Stimulated activated CD4-positive, alpha-beta T cell treated with anti-CD3 and anti-CD28 coated beads, Interleukin-15, amount 100 ng/mL, for 48 hours (primary cell): ENCODE measurements at places on chromosomes 4 and X.

DNA sequence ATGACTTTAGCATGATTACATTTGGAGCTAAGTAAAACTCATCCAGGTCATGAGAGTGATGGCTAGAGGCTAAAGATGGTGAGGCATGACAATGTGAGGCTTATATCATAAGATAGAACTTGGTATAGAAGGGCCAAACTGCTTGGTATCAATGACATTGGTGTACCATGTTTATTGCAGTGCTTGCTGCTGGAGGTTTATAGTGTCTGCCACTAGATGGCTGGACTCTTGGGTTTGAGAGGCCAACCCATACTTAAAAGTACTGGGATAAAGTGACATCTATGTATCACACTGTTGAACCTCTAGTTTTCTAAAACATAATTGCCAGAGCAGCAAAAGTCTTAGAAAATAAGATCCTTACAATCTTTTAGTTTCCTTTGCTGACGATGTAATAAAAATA, 83.0 kb upstream of the TACR3 start:
- no peak for DNase-seq

GRCh38 chr4:110033355-110034025, 120.8 kb downstream of the EGF start:
- no peak for DNase-seq

DNA sequence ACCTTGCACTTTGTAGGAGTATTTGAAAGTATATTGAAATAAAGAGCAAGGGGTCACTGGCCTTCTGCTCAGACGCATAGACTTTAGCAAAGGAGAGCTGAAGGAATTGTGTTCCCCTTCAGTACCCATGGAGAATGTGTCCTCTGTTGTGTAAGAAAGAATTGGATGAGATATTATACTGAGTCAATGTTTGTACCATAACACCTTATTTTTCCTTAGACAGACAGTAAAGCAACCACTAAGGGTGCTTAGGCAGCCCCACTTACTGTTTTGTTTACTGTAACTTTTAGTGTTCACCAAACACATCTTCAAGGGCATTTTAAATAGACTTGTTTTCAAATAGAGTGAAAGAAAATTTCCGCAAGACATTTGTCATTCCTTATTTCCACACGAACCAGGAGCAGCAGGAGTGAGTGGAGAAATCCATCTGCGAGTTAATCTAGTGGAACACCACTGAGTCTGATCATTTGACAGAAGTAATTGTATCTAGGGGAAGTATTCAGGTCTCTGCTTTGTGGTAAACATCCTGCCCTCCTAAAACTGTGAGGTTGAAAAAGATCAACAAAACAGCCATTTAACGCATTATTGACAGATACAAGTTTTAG, 89.5 kb downstream of the SLIT2 start:
- DNase-seq, result no peak

GRCh38 chr4:38560768-38561558, 103.0 kb upstream of the KLF3 start:
- DNase-seq, result peak; percentile 21

- no peak for DNase-seq
Measured at GRCh38 chr4:166169111-166169510, 296.1 kb downstream of the TLL1 start.

DNA sequence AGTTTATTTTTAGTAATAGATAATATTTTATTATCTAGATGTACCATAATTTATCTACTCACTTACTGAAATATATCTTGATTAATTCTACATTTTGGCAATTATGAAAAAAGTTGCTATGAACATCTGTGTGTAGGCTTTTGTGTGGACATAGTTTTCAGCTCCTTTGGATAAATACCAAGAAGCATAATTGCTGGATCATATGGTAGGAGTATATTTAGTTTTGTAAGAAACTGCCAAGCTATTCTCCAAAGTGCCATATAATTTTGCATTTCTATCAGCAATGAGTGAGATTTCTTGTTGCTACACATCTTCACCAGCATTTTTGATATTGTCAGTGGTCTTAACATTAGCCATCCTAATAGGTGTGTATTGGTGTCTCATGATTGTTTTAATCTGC, 882.6 kb upstream of the GRIA3 start:
- DNase-seq, result no peak

GRCh38 chrX:1378306-1378759, 13.6 kb downstream of the SLC25A6 start:
- no peak for DNase-seq

- DNase-seq, result no peak
Measured at GRCh38 chr4:680928-681645, 6.7 kb downstream of the MYL5 start.

GRCh38 chr4:41569961-41570360, 32.0 kb downstream of the LIMCH1 start:
- DNase-seq, result no peak

- DNase-seq, result peak; percentile 4
Measured at GRCh38 chr4:121199742-121200561, 35.8 kb upstream of the TNIP3 start.

DNA sequence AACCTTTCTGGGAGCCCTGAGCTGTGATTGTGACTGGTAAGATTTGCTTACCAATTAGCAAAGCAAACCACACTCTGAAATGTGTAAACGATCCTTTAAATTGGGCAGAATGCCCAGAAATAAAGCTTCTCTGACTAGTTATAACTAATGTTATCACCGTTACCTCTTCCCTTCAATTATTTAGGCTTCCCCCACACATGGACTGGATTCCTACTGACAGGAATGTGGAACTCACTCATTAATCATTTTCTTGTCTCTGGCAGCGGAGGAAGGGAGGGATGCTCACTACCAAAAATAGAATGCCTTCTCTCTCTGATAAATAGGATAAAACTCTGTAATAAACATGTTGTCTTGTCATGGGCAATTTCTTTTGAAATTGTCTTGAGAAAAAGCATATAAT, 25.3 kb upstream of the NWD2 start:
- DNase-seq, result no peak

DNA sequence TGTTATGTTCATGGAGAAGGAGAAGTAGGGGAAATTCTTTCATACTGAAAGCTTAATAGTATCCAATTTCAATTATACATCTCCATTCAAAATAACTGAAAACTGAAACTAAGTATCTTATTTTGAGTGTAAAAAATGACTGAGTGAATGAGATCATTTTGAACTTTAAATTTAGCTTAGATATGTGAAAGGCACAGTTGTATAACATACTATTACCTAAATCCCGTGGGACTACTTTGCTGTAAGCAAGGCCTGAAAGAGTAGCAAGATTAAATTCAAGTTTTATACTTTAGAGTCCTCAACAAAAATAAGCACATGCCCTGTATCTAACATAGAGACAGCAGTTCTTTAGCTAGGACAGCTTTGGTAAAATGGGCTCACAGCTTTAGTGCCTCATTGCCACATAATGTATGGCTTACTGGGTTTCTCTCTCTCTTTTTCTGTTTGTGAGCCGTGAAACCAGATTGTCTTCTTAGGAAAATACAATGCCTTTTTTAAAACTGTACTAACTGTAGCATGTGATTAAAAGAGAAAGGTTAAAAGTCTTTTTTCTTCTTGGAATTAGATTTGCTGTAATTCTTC, 43.2 kb downstream of the GSTCD start:
- DNase-seq, result no peak

- no peak for DNase-seq
Measured at GRCh38 chr4:70874268-70875156, 27.7 kb upstream of the MOB1B start.

DNA sequence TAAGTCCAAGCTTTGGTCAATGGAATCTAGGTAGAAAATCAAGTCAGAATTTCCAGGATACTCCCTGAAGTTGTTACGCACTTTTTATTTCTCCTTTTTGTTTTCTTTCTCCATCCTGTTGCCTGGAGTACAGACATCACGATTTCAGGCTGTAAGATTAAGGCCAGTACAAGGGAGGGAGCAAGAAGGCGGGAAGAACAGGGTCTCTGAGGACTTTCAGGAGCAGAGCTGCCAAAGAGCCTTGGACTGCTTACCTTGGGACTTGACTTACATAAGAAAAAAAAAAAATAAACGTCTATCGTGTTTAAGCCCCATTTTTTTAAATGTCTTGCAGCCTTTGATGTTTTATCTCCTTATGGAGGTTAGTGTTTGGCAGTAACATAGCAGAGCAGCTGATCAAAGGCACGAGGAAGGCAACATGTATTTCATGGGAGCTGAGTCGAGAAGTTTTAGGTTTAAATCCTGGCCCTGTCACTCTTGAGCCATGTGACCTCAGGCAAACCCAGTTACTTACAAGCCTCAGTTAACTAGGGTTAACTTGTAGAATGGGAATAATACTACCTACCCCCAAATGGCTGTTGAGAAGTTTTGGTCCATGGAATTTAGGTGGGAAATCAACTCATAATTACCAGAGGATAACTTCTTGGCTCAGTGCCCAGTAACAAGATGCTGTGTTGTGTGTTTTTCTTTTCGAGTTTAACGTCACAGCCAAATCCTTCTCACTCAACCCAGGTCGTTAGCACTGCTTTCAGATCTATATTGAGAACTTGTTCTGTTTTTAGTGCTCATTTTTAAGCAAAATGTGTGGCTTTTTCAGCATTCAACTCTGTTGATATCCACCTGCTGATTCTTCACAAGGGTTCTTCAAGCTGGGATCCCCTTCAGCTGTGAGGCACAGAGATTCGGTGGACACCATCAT, 106.8 kb downstream of the CLNK start:
- DNase-seq, result no peak

- DNase-seq, result no peak
Measured at GRCh38 chr4:89929425-89930159, 34.9 kb downstream of the MMRN1 start.

- DNase-seq, result no peak
Measured at GRCh38 chr4:73964862-73965611, 16.8 kb downstream of the PF4 start.

DNA sequence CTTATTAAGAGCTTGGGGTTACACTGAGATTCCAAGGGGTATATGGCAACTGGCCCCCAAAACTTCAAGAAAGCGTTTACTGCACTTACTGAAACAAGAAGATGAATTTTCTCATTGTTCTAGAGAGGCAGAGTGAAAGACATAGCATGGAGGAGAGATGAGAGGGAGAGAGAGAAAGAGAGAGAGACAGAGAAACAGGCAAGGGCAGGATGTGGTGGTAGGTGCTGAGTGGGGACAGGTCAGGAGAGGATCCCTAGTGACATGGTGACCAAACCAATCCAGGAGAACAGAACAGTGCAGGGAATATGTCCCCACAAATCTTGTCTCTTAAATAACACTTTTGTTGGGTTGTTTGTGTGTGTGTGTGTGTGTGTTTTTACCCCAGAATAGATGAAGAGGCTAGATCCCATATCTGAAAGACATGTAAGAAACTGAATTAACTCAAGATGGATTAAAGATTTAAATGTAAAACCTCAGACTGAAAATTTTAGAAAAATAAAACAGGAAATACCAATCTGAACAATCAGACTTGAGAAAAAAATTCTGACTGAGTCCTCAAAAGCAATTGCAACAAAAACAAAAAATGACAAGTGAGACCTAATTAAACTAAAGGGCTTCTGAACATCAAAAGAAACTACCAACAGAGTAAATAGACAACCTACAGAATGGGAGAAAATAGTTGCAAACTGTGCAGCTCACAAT, 202.2 kb downstream of the QDPR start:
- DNase-seq, result no peak

DNA sequence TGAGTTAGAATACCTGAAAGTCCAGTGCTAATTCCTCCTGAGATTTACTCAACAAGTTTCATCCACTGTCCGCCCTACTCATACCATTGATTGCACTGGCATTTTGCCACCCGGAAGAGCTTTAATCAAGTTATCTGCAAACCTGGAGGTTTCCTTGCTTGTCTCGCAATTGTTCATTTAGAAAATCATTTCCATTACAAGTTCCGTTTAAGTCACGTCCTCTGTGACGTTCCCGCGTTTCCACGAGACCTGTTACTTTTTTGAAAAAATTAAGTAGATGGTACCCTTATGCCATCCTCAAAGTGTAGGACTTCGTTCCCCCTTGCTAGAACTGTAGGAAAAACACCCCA, 761 bp upstream of the FRYL start:
- peak; percentile 30 for DNase-seq

GRCh38 chrX:132216283-132216682, 3.0 kb downstream of the RAP2C start:
- no peak for DNase-seq

DNA sequence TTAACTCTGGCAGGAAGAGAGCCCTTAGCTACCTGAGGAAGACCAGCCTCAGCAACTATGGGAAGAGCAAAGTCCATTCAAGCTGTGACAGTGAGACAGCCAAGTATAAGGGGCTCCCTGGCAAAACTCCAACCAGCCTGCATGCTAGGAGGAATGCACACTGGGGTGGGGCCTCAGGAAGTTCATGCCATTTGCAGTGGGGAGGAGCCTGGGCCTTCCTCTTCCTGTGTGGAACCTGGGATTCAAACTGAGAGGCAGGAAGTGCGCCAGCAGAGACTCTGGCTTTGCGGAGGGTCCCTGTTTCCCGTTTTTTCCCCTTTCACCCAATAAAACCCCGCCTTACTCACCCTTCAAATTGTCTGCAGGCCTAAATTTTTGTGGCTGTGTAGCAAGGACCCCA, 33.0 kb downstream of the TFDP3 start:
- DNase-seq, result no peak

GRCh38 chr4:172813359-172813923, 355.2 kb upstream of the GALNT7 start:
- DNase-seq, result no peak

- no peak for DNase-seq
Measured at GRCh38 chr4:23631255-23631950, 258.4 kb downstream of the PPARGC1A start.

DNA sequence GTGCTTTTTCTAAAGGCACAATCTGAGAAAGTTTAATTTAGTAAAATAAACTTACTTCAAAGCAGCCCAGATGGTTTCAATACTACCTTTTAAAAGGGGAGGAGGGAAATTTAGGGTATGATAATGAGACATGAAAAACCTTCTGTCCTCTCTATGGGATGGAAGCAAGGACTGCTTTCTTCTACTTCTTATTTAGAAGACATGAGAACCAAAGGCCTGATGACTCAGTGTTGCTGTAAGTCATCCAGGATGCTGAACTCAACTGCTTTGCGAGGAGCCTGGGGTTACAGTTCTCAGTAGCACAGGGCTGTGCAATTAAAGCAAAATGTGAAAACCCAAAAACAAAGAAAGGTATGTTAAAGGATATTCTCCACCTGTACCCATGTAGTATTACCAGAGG, 140.8 kb upstream of the EDNRA start:
- no peak for DNase-seq

DNA sequence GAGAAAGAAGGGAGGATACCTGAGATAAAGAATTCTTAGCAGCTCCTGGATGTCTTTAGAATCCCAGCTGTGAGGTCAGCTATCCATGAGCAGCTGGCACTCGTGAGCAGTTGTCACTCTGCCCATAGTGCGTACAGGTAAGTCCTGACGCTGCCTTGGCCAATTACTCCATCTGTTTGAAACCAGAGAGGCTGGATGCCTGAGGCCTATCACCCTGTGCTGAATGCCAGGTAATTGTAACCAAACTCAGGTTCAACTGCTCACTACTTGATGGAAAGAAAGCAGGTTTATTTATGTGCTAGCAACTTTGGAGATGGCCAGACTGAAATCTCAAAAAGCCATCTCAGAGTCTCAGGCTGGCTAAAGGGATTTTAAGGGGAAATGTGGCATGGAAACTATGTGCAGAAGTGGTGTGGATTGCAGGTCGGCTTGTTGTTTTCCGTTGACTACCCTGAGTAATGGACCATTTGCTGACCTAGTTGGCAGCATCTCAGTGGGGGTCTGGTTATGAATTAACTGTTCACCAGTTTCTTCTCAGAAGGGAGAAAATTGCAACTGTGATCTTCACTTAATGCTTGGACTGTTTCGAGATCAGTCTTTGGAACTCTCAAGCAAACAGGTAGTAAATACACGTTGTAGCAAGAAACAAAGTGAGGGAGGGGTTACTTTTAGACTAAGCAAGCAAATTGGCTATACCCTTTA, 1614.0 kb upstream of the PCDH10 start:
- DNase-seq, result no peak
